ENCODE measurements at places on chromosomes 12 and 14. TPM values are rescaled to one million over a fixed set of nuclear protein-coding genes. Genes with fewer than 3 reads are reported as not detected.

GRCh38 chr12:52573743-52574142 lies at the start of gene KRT74:
Gene KRT74, minus strand, starts transcription at chr12:52573843. Its CDS starts 66 bp downstream, at chr12:52573777.
- DNase-seq: no peak

DNA sequence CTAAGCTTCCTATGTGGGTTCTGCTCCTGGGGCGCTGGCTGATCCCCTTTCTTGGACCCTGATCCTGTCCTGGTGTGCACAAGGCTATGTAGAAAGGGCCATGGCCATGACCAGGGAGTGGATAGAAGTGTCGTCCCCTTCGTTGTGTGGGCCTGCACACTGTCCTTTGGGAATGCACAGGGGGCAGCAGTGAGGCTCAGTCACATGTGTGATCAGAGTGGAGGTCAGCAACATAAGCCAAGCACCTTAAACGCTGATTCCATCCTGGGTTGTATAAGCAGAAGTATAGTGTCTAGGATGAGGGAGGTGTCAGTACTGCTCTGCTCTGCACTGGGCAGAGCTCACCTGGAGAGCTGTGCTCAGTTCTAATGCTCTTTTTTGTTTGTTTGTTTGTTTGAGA lies 48.4 kb downstream of the ESRRB start:
- DNase-seq: no peak

DNA sequence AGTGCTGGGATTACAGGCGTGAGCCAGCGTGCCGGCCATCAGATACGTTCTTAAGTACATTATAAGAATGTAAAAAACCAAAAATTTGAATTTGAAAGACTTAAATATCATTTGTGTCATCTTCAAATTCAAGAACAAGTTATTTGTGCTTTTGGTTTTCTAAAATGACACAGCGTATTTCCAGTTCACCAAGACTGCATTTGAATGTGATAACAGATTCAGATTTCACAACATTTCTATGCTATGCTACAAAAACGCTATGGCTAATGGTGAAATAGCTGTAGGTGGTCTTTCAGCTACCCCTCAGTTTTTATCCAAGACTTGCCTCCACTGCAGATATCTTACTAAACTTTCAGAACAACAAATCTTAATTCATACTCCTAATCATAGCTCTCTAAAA lies 46.7 kb downstream of the APPL2 start:
- DNase-seq: no peak

DNA sequence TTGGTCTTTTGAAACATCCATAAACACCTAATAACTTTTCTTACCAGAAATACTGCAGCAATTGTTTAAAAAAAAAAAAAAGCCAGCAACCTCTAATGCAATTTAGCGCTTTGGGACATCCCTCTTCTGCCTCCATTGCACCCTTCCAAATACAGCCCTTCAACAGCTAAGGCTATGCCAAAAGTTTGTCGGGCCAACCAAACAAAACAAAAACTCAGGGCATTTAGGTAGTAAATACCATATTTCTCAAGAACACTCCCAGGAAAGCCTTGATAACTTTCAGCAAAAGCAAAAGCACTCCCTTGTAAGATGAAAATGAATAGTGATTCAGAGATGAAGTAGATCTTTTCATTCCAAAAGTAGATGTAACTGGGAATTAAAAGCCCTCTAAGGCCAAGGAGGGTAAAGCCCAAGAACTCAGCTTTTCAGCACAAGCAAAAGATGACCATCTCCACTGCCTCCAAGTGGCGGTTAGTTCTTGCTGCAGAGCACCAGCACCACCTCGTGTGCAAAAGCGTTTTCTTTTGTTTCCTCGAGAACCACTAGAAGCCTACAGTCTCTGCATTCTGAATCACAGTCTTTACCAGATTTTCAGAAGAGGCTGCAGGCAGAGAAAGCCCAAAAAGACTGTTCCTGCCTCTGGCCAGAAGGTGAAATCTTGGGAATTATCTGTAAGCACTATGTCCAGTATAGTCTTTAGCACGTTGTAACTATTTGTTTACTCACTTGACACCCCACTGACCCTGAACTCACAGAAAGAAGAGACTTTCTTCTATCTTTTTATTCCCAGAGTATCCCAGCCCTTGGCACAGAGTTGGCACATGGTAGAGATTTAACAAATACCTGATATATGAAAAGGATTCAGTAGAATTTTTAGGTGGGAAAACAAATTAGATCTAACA lies 53.1 kb downstream of the SIX6 start:
- DNase-seq: no peak

FAM90A1 gene
- not detected for total RNA-seq
